ENCODE measurements at places on chromosomes 11 and 22.

DNA sequence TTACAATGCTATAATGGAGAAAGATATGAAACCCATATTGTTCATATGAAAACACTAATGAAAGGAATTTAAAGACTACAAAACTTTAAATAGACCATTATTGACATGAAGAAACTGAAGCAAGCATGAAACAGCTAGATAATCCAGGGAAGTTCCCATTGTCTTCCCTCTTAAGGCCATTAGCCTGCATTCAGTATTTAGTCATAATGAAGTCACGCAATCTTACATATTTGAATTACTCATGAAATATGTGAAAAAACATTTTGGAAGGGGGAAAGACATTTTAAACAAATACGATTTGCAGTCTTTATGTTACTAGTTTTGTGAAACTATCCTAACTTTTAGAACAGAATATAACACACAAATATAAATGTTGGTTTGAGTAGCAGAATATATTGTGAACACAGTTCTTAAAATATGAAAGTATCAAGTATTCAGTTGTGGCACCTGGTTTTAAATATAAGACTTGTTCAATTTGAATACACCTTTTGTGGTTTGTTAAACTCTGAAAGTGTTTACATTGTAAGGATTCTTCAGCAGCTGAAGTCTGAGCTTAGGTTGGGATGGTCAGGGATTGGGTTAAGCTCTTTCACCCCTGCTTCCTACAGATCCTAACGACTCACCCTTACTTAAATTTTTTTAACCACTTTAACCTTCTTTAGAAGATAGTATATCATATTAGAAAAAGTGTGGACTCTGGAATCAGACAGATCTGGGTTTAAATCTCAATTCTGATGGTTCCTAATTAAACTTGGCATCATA lies 500.3 kb upstream of the TENM4 start:
- no peak for DNase-seq

DNA sequence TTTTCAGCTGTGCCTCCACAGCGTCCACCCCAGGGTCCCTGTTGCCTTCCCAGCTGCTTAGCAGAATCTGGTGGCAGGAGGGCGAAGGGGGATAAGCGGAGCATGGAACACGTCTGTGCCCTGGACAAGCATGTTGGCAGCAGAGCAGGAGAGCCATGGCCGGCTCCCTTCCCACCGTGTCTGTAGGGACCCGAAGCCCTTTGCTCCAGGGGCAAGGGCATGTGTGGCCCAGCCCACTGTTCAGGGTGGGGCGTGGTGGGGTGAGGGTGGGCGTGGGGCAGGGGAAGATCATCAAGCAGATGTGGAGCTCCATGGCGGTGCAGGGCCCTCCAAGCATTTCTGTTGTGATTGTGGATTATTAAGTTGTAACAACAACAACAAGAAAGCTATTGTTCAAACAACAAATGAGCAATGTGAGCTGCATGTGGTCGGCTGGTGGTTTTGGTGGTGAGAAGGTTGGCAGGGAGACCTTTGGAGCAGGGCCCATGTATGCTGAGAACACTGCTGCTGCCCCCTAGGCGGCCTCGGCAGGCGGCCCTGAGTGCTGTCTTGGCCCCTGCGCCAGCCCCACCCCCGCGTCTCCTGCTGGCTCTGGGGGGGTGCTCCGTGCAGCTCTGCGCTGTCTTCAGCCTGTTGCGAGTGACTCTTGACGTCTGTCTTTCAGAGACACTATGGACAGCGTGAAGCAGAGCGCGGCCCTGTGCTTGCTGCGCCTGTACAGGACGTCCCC lies 50.9 kb downstream of the AP2A2 start:
- peak; percentile 23 for DNase-seq

DNA sequence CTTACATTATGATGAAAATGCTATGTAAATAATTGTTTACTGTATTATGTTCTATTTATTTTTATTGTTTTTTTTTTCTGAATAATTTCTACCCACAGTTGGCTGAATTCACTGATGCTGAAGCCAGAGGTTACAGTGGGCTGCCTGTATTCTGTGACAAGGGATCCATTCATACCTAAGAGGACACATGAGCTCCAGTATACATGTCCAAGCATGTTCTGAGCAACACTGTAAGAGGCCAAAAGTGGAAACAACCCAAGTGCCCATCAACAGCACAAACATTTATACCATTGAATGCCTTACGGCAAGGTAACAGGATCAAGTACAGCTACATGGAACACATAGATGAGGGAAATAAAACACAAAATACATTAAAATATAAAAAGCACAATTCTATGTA lies 1.4 kb upstream of the SRSF8 start:
- DNase-seq = no peak

DNA sequence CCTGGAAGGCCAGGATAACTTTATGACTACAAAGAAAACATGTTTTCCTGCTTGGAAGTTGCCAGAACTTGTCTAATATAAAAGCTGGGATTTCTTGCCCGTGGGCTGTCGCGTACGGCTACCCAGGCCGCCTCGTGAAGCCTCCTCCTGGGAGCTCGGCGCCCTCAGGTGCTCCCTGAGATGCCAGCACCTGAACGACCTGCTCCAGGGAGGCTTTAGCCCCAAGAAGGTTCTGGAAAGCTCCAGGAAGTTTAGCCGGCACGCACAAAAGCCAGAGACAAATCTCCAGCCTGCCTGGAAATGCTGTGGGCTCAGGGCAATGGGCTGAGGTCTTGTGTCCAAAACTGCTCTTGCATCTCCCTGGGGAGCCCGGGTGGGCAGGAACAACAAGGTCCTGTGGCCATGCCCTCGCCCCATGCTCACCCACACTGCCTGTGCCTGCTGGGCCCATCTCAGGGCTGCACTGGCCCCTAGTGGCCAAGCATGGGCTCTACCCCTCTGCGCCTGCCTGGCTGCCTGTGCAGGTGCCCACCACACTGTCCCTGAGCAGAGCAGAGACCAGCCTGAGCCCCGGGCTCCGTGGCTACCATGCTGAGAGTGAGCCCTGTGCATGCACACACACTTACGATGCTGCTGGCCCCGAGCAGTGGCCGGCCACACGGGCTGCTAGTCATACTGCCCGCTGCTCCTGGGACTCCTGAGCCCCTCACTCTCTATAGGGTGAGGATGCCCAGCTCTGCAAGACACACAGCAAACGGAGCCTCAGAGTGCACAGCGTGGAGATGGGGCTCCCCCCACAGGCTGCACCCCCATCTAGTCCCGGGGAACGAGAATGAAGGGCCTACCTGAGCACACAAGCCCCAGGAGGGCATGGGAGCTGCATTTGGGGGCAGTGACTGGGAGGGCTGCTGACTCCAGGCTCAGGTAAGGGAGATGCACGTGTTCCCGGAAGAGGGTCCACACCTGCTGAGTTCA lies 4.9 kb upstream of the CELSR1 start:
- DNase-seq = peak; percentile 70

DNA sequence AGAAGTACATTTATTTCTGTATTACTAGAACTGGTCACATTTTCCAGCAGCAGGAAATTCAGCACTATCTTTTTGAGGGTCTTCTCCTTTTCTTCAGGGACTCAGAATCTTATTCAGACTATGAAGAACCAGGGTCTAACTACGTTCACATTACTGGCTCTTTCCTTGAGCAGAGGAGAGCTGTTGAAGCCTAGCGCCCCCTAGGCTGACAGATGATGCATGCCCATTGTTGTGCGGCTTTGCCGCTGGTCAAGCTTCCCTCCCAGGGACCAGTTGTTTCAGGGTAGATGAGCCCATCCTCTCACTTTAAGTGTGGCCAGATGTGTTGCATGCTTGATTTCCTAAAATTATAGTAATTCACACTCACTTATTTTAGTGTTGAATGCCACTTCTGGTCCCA lies 168.2 kb upstream of the PDGFD start:
- DNase-seq = no peak

- no peak for DNase-seq
Observed at GRCh38 chr11:67463186-67463585, 5.9 kb downstream of the TMEM134 start.

DNA sequence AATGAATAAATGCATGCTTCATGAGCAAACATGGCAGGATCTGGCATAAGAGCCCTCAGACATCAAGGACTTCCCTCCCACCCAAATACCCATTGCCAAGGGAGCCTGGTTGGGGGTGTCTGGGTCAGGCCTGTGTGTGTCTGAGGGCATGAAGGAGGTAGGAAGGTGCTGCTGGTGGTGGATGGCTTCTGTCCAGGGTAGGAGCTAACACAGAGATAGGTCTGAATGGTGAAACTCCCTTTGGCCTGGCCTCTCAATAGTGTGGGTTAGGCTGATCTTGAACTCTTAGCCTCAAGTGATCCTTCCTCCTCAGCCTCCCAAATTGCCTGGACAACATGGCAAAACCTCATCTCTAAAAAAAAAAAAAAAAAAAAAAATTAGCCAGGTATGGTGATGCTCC lies 2.8 kb downstream of the AMPD3 start:
- DNase-seq = no peak

DNA sequence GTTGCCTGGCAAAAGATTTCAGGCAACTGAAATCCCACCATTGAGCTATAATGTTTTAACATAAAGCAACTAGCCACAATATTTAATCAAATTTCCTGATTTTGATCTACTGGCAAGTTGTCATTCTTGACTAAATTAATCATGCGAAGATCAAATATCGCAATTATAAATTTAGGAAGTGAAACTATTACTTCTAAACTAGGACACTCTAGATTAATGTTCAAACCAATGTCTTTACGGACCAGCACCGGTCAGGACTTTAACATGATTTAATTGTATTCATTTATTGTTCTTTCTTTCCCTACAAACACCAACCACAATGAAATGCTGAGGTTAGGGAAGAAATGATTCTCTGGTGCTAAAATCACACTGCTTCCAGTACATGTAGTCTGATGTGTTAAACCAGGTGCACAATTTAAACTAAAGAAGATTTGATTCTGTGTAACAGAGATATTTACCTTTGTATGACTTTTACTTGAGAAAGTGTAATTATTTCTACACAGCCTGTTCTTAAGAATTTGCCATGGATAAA lies 14.9 kb downstream of the GAS2 start:
- no peak for DNase-seq

DNA sequence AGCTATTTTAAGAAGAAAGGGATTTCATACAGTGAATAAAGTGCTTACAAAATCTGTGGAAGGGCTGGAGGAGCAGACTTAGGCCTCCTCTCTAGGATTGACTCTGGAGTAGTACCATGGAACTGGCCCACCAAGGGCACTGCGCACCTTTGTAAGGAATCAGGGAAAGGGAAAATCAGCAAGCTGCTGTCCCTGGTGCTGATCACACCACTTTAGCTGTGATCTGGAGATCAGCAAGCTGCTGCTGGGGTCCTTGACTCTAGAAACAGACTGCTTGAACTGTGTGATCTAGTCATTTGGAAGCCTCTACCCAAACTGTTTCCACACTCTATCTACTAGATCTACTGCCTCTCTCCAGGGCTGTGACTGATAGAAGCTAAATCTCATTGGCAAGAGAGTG lies 18.4 kb upstream of the TECTA start:
- peak; percentile 24 for DNase-seq

- DNase-seq = no peak
Observed at GRCh38 chr11:113405724-113406478, 18.3 kb downstream of the ANKK1 start.

- no peak for DNase-seq
Observed at GRCh38 chr11:60125956-60126585, 37.6 kb downstream of the MS4A2 start.

- DNase-seq = peak; percentile 78
Observed at GRCh38 chr11:46305295-46305694, 27.8 kb downstream of the CREB3L1 start.

DNA sequence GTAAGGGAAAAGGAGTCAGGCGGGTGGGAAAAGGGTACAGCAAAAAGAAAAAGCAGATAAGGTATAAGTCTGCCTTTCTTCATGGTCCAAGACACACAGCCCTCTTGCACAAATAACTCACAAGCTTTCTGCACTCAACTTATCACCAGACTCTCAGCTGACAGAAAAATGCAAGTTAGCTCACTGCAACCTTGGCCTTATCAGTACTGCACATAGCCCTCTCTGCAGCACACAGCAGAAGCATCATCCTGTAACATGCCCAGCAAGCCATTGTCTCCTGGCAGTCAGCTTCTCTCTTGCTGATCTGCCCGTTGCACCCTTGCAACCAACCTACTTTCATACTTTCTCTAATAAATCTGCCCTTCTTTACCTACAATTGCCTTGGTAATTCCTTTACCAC lies 5.8 kb downstream of the ZBTB44 start:
- peak; percentile 26 for DNase-seq

DNA sequence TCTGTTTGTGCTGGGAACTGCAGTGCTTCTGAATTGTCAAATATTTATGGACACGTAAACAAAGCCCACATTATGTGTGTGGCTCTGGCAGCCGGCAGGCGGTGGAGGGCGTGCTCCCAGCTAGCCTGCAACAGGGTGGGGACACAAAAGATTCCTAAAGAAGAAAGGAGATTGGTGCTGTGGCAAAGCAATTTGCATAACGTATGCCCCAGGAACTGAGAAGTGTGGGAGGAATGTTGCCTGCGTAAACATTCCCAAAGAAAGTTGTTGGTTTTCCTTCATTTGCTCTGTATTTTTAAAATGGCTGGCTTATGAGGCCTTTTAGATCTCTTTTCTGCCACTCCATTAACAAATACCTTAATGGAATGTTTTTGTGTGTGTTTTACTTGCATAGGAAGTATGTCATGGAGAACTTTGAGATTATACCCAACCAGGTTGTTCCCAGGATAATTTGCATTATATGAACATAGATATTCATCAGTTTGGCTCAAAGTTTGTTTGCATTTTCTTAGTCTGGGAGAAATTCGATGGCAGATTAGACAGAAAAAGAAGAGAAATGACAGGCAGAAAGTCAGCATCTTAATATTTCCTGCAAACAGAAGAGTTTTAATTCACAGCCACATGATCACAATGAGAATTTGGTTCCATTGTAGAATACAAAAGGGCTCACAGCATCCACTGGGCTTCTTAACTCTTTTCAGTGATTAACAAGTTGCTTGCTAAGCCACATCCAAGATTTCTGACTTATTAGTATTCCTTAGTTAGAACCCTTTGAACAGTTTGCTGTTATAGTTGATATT lies 41.8 kb upstream of the DLAT start:
- DNase-seq = no peak

GRCh38 chr22:23591201-23591791 lies 11.2 kb upstream of the IGLL1 start:
- peak; percentile 76 for DNase-seq

GRCh38 chr11:42526426-42526825 lies 785.4 kb upstream of the API5 start:
- DNase-seq = no peak

DNA sequence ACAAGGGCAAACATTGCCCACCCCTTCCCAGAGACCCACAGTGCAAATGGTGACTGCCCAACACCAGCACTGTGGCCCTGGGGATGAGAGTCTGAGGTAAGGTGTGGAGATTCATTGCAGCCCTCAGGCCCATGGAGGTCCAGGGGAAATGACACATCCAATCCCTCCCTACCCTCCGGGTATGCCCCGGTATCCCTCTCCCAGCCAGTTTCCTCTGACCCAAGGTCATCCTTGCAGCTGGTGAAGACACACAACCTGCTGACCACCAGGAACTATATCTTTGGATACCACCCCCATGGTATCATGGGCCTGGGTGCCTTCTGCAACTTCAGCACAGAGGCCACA lies 18.9 kb upstream of the UVRAG start:
- DNase-seq = no peak

DNA sequence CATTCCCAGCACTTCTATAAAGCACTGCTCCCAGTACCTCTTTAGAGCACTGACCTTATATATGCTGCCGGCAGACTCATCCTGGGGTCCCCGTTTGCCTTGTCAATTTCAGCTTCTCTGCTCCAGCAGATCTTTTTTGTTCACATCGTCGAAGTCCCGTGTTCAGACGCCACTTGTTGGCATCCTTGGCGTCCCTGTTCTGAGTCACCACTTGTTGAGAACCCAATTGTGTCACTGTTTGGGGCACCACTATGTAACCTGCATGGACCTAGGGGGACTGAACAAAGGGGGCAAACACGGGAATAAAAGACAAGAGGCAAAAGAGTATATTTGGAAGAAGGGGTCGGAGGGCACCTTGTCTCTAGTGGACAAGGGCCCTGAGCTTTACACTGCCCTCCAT lies 25.5 kb downstream of the OR10A6 start:
- no peak for DNase-seq

All from fibroblast of pulmonary artery (primary cell).